Stimulated activated CD8-positive, alpha-beta memory T cell treated with anti-CD3 and anti-CD28 coated beads, Interleukin-7, amount 100 ng/mL, for 1 hour (primary cell): ENCODE measurements at places on chromosomes 6 and 20.

DNA sequence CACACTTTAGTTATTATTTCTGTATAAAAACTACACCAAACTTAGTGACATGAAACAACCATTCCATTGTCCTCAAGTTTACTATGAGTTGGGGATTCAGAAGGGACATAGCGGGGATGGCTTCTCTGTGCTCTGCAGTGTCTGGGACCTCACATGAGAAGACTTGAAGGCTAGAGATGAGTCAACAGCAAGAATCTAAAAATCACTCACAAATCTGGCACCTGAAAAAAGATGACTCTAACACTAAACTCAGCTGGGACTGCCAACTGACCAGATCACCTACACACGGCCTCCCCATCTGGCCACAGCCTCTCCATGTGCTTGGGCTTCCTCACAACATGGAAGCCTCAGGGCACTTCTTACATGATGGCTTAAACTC is 63.0 kb upstream of the EYA2 start:
- DNase-seq: no peak

GRCh38 chr6:116883005-116883404 is 6.0 kb downstream of the RFX6 start:
- no peak for DNase-seq

- no peak for DNase-seq
Measured at GRCh38 chr6:34459899-34460593, 5.8 kb upstream of the PACSIN1 start.

DNA sequence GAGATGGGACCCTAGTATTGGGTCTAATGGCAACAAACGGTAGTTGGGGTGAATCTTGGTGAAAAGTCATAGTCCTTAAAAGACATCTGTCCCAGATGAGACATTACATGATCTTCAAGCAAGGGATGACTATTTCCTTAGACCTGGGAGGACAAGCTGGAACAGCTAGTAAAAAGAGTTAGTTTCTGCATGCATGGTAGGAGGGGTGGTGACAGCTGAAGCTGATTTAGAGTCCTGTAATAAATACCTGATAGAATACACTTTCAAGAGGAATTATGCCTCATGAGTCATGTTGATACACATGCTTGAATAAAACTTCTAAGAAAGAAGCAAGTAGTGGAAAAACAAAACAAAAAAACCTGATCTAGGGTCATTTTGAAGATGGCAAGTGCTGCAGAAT is 247.4 kb downstream of the CD109 start:
- DNase-seq: no peak
